Activated gamma-delta T cell treated with anti-CD3 and anti-CD28 coated beads, Interleukin-2, amount 50 U/mL, for 16 hours (primary cell): ENCODE measurements at places on chromosomes 13 and 19.

DNA sequence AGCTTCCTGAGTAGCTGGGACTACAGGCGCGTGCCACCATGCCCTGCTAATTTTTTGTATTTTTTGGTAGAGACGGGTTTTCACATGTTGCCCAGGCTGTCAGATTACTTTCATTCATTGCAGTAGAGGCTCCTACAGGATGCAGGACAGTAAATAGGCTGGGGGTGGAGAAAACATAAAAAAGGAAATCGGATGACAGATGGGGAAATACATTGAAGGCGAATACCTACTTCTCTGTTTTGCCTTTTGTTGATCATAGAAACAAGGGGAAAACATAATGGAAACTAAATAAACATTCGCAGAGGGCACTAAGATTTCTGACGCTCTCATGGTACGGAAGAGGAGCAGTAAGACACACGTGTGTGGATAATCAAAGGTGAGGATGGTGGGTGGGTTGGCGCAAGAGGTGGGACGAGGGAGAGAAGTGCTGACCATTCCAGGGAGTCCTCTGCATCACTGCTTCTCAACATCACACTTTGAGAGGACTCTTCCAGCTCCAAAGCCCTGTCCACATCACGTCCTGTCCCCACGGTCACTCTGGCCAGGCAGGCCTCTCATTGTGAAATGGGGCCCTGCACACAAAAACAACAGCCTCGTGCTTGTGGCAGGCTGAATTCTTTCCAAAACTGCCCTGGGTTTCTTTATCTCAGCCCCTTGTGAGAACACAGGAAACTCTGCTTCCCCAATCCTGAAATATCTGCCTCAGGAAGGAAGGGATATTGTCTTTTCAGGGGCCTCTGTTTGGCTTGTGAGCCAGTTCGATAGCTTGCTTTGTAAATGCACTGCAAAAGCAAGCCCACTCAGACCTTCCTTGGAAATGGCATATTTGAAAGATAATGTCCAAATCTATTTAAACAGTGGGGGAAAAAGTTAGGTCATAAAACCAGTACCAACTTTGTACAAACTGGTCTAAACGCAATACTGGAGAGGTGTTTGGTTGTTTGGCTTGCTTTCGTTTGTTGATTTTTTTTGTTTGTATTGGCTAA, 188.5 kb downstream of the FOXO1 start:
- no peak for DNase-seq

GRCh38 chr13:48318821-48319511, 15.4 kb downstream of the RB1 start:
- DNase-seq: no peak

DNA sequence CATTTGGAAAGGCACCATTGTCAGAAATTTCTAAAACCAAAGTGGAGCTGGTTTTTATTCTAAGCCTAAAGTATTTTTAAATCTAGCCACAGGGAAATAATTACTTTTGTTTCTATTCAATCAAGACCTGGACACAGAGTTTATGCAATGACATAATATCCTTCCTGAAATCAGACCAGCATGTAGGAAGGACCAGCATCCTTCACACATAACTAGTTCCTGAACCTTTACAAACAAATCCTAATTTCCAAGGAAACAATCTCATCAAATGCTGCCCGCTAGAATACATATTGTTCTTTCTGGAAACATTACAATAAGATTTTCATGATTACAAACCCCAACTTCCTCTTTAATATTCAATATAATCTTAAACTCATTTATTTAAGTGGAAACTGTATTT, 1.5 kb downstream of the STARD13 start:
- DNase-seq: no peak

DNA sequence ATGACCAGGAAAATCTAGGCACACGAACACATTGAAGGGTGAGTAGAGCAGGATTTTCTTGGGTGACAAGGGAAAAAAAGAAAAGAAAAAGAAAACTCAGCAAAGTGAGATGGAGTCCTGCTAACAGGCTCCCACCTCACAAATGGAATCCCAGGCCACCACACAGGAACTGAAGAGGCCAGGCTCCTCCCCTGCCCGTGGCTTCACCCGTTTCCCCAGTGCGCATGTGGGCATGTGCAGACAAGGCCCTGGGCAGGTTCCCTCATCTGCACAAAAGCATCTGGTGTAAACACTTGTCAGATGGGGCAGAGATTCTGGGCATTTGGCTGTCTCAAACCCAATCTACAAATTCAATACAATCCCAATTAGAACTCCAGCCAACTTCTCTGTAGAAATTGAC, 24.5 kb downstream of the CFAP97D2 start:
- no peak for DNase-seq

DNA sequence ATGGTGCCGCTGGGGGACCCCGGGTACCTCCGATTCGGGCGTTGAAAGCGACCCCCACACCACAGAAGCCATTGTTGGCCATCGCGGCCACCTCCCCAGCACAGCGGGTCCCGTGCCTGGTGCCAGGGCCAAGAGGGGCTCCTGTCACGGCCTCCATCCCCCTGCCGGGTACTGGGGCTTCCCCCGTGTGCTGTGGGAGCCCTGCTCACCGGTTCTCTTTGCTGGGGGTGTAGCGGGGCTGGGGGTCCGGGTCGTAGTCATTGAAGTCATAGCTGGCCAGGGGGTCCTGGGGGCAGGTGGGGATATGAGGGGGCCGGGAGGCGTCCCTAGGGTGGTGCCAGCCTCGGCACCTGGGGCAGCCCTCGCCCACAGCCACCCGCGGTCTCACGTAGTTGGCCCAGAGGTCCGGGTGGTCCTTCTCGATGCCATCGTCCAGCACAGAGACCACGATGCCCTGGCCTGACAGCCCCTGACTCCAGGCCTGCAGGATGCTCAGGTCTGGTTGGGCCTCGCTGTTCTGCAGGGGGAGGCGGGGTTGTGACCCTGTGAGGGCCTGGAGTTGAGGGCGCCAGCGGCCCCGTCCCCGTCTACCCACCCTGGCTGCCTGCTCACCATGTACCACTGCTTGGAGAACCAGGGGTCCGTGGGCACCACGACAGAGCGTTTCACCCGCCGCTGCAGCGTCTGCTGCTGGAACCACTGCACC, 2.4 kb downstream of the PCSK4 start:
- no peak for DNase-seq

DNA sequence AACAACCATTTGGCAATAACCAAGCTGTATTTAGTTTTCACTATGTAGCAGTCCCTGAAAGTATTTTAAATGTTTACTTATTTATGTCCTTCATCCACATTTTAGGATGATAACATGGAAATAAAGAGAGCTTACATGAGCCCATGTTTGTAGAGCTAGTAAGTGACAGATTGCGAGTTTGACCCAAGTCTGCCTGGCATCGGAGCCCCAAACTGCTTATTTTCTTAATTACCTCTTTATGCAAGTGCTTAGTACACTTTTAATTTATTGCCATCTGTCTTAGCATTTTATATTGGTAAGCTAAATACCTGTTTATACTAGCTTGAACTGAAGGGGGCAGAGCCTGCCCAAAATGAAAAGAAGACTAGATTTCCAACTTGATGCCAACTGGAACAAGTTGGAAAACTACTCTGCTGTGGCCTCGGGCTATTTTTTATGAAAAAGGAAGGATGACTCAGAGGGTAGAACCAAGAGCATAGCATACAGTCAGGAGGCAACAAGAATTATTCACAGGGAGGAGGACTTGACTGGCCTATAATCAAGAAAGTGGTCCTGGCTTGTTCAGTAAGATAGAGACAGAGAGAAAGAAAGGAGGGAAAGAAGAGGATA, 150.2 kb downstream of the NDFIP2 start:
- DNase-seq: no peak

GRCh38 chr19:38496603-38497487, 63.4 kb downstream of the RYR1 start:
- no peak for DNase-seq

- no peak for DNase-seq
These were observed 659 bp upstream of the PAFAH1B3 start for GRCh38 chr19:42303101-42303464.

GRCh38 chr19:33785795-33786194, 10.9 kb upstream of the KCTD15 start:
- no peak for DNase-seq

- DNase-seq: no peak
These were observed 87.9 kb downstream of the DIAPH3 start for GRCh38 chr13:60075850-60076249.

- no peak for DNase-seq
These were observed 5.8 kb downstream of the SPHK2 start for GRCh38 chr19:48624791-48625723.
